ENCODE measurements at places on chromosomes 1 and 21.

DNA sequence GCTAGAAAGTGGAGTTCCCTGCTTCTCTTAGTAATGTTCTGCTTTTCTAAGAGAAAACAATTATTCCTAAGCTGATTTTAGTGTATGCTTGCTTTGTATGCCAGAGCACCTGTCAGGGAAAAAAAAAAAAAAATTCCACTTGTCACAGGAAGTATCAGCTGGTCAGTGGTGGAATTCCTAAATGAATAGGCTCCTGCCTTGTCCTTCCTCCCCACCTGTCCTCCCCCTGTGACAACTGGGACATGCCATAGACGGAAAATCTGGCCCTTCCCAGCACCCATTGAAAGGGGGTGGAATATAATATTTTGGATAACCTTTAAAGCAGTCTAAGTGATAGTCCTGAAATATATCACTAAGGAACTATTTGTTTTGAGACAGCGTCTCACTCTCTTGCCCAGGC lies 10.8 kb downstream of the FNDC5 start:
- DNase-seq: no peak

- DNase-seq: no peak
Observed at GRCh38 chr1:47697616-47698335, 259.9 kb downstream of the FOXD2 start.

DNA sequence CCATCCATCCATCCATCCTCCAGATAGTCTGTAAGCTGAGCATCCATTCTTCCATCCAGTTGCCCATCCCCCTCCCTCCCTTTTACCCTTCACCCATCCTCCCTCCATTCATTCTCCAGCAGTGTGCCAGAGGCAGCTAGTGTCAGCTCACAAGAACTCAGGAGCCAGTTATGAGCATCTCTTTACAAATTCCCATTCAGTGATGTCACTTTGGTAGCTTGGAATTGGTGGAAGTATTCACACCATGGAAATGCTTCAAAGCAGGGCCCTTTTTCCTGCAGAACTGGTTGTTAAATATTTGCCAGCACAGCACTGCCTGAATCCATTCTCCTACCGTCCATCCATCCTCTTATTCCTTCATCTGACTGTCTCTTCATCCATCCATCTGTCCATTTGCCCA lies 72.5 kb downstream of the ARHGEF10L start:
- no peak for DNase-seq

DNA sequence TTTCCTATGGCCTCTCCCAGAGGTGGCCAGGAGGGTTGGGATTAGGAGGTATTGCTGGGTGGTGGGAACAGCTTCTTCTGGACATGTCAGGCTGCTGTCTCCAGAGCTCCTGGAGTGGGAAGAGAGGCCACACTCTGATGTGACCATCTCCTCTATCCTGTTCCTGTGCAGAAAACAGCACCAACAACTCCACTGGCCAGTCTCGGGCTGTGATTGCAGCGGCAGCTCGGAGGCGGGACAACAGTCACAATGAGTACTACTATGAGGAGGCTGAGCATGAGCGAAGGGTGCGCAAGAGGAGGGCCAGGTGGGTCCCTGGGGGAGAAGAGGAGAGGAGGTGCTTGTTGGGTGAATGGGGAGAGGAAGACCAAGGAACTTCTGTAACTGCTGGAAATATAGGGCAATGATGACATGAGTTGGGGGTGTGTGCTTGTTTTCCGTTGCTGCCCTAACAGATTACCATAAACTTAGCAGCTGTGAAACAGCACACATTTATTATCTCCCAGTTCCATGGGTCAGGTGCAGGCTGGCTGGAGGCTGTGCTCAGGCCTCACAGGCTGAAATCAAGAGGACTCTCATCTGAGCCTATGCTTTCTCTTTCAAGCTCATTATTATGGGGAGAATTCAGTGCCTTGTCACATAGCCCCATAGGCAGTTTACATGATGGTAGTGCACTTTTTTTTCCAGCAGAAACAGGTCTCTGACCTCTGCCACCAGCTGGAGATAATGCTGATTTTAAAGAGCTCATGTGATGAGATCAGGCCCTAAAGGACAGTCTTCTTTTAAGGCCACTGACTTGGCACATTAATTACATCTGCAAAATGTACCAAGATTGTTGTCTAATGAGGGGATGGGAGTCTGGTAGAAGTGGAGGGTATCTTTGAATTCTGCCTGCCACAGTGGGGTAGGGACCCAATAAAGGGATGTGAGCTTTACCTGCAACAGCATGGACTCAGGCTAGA lies 20.8 kb downstream of the VANGL2 start:
- no peak for DNase-seq

GRCh38 chr1:20931930-20932436 lies 144.9 kb upstream of the HP1BP3 start:
- DNase-seq: no peak

GRCh38 chr1:215842905-215843304 lies 275.8 kb downstream of the KCTD3 start:
- DNase-seq: no peak

- DNase-seq: no peak
Observed at GRCh38 chr1:230591678-230592077, 50.6 kb upstream of the COG2 start.

DNA sequence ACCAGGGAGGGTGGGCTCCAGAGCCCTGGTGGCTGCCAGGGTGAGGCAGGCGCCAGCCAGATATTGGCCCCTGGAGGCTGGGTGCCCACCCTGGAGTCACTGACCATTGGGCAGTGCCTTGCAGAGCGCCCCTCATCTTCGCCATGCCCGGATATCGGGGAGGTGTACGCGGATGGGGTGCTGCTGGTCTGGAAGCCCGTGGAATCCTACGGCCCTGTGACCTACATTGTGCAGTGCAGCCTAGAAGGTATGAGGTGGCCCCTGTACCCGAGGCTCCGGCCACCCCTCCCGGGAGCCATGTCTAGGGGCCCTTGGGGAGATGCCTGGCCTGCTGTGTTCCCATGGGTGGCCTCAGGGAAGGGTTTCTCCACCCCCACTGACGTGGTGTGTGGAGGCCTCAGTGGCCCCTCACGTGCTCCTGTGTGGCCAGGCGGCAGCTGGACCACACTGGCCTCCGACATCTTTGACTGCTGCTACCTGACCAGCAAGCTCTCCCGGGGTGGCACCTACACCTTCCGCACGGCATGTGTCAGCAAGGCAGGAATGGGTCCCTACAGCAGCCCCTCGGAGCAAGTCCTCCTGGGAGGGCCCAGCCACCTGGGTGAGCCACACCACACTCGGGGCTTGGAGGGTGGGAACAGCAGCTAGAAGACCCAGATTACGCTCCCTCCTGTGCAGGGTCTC lies 30.9 kb downstream of the TRIM11 start:
- DNase-seq: no peak

- no peak for DNase-seq
Observed at GRCh38 chr1:234603221-234604204, 6.5 kb downstream of the IRF2BP2 start.

DNA sequence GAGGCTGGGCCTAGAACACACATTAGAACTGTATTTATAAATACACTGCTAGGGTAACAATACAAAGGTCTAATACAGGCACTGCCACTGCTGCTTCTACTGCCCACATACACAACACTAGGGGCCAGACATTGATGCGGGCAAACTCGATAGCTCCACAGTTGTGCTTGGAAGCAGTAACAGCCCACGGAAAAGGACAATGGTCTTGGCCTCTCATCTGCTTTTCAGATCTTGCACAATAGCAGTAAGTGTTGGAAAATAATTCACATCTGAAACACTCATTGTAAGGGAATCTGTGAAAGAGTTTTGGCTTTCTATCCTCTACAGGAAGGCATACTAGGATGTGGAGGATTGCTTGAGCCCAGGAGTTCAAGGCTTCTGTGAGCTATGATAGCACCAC lies 6.9 kb upstream of the SPOCD1 start:
- DNase-seq: no peak

DNA sequence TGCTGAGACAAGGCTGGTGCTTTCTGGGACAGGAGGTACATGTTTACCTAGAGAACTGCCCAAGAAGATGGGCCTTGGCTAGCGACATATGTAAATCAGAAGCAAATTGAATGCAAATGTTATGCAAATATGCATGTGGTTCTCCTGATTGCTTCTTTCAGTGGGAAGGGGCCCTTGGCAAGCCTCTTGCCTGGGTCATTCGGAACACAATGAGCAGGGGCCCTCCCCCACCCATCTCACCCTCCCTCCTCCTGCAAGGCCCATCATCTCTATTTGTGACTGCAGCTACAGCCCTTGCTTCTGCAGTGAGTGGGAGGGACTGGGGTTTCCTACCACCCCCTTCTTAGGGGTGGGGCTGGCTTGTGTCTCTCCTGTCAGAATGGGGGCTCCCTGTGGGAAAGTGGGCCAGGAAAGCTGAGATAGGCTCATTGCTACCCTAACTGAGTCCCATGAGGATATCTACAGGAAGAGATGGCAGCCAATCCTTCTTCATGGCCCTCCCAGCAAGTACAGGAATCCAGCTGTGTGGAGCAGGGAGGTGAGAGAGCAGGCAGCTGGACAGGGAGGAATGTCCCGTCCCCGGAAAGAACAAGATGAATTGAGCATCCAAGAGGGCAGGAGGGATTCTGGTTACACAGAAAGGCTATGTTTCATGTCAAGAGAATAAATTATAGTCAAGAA lies 31.0 kb downstream of the FOXD2 start:
- DNase-seq: no peak

GRCh38 chr21:14862794-14863720 lies 201.7 kb downstream of the NRIP1 start:
- DNase-seq: no peak

- no peak for DNase-seq
Observed at GRCh38 chr1:157469752-157470675, 82.3 kb downstream of the FCRL5 start.

GRCh38 chr1:228064296-228064695 lies 18.2 kb upstream of the ARF1 start:
- no peak for DNase-seq

GRCh38 chr1:227951624-227952373 lies 4.1 kb upstream of the WNT9A start:
- no peak for DNase-seq

DNA sequence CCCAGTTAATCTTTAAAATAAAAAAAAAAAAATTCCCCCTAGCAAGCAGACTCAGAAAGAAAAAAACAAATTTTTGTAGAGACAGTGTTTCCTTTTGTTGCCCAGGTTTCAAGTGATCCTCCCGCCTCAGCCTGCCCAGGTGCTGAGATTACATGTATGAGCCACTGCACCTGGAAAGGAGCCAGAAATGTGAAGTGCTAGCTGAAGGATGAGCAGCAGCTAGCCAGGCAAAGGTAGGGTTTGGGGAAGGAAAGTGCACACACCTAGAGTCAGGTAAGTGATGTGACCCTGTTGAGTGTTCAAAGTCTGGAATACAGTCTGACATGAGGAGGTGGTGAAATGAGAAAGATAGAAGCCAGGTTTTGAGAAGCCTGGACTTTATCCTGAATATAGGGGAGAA lies 1.7 kb downstream of the AKR1A1 start:
- DNase-seq: no peak

DNA sequence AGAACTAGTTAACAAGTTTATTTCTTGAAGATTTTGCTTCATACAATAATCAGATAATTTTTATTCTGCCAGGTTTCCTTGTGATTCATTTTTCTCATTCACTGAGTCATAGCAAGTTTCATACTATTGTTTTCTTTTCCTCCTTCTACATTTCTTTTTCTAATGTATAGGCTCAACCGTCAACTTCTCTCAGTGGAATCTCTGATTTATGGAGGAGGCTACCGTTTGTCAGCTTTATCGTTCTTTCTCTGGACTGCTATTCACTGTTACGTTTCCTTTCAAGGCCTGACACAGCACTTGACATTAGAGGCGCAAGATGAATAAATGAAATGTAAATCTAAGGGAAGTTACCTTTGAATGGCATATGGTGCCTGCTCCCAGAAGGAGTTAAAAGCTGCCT lies 284.3 kb upstream of the NR5A2 start:
- DNase-seq: no peak

- no peak for DNase-seq
Observed at GRCh38 chr1:176878750-176879536, 285.6 kb downstream of the ASTN1 start.

DNA sequence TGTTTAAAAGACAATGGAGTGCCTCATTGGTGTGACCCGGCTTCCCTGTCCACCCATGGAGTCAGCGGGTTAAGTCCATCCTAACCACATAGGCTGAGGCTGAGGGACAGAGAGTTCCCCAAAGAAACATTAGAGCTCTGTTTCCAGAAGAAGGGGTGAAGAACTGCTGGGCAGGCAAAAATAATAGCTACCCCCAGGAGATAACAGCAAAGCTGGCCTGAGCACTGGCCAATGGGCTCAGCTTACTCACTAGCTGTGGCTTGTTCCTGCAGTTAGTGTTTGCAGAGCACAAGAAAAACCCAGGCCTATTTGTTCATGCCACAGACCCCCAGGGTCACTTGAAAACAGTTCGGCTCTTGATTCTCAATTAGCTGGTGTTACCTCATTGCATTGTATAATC lies 311.2 kb downstream of the NFIA start:
- DNase-seq: no peak

- no peak for DNase-seq
Observed at GRCh38 chr1:228249513-228250305, 41.9 kb downstream of the OBSCN start.

Data from HCT116 (cell line).